ENCODE measurements at places on chromosomes 1 and 21.
A peak's percentile ranks its signal among the peaks of the same experiment; 100 is the strongest.

- H3K4me1 ChIP-seq = peaks cover 18% of the 10 kb centered on the region
- H3K36me3 ChIP-seq = no peaks in the 10 kb centered on the region
- DNase-seq = no peak
- no peaks in the 10 kb centered on the region for H3K27me3 ChIP-seq
Measured at GRCh38 chr1:44670751-44671640, 3.3 kb downstream of the TMEM53 start.

DNA sequence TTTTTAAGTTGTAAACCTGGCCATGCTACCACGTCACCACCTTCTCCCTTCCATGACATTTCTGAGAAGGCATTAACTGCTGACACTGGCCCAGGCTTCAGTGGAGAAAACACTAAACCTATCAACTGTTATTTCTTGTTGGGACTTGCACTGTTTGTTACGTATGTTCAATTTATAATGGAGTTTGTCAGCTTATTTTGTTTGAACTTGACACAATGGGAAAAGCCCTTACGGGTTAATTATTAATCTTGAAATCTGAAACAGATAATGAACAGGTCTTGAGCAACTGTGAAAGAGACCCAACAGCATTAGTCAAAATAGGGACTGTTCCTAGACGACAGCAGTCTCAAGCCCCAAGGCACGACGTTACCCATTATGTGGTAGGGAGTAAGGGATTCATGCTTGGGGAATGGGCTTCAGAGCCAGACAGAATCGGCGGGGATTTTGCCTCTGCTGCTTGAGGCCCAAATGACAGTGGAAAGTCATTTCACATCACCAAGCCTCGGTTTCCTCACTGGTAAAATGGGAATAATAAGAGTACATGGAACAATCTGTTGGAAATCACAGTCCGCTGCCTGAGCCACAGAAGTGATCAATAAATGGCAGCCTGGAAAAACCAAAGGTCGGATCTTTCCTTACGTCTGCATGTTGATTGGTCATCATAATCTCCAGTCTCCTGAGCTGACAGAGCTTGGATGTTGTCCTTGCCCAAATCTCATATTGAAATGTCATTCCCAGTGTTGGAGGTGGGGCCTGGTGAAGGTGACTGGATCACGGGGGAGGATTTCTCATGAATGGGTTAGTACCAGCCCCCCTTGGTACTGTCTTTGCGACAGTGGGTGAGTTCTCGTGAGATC is 44.5 kb downstream of the TIAM1 start:
- no peak for DNase-seq
- H3K27ac ChIP-seq = no peak overlapping the region
- H3K36me3 ChIP-seq = no peaks in the 10 kb centered on the region
- no peaks in the 10 kb centered on the region for H3K27me3 ChIP-seq
- no peaks in the 10 kb centered on the region for H3K4me1 ChIP-seq
- H3K4me3 ChIP-seq = no peak overlapping the region

GRCh38 chr1:48206371-48206770 is 16.1 kb upstream of the SLC5A9 start:
- H3K27ac ChIP-seq = no peak overlapping the region
- no peak for DNase-seq
- no peaks in the 10 kb centered on the region for H3K27me3 ChIP-seq
- no peaks in the 10 kb centered on the region for H3K4me1 ChIP-seq
- H3K4me3 ChIP-seq = no peak overlapping the region

DNA sequence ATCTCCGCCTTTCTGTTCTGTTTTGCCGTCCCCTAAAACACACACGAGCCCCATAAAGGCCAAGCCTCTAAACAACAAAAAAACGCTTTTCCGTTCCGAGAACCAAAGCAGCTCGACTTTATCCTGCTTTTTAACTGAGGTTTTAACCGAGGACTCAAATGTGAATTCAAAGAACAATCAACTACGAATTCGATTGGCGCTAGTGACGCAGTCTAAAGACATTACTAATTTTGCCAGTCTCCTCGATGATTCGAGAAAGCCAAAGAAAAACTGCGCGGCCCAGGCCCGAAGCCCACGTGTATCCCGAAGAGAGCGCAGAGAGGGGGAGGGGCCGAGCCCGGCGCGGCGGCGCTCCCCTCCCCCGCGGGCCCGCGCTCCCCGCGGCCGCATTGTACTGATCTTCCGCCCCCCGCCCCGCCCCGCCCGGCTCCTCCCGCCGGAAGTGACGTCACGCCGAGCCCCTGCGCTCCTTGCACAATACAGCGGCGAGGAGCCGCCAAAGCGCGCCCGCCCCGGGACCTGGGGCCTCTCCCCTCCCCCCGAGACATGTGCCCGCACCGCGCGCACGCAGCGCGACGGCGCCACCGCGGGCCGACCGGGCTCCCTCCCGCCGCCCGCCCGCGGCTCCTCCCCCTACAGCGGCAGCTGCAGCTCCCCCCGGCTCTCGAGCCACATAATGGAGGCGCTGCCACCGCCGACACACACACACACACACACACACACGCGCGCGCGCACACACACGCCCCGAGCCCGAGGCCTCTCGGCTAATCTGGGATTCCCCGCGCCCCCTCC is 1.4 kb downstream of the HNRNPU start:
- DNase-seq = peak; percentile 95
- peaks cover 4% of the 10 kb centered on the region for H3K4me1 ChIP-seq
- H3K27me3 ChIP-seq = peaks cover 2% of the 10 kb centered on the region

- no peak overlapping the region for H3K4me3 ChIP-seq
- no peak overlapping the region for H3K27ac ChIP-seq
- H3K4me1 ChIP-seq = peaks cover 2% of the 10 kb centered on the region
- DNase-seq = peak; percentile 75
Measured at GRCh38 chr1:6795661-6796060, 10.4 kb downstream of the CAMTA1 start.

DNA sequence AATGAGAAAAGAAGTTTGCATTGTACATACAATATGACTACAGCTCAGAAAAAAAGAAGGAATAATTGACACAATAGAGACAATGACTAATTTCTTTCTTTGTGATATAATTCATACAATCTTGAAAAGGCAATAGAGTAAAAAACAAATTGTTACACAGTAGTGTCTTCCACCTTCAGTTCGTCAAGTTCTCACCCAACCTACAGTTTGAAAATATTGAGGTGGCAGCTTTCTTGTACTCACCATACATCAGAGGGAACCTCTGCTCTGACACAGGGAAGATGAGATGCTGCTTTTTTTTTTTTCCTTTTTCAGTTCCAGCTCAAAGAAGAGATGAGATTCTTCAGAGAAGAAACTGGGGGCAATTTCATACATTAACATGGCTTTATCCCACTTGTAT is 173.2 kb downstream of the ATP6V1G3 start:
- no peak overlapping the region for H3K27ac ChIP-seq
- no peaks in the 10 kb centered on the region for H3K36me3 ChIP-seq
- H3K4me1 ChIP-seq = no peaks in the 10 kb centered on the region
- no peak for DNase-seq

GRCh38 chr1:117670976-117671780 is 65.3 kb downstream of the TENT5C start:
- no peaks in the 10 kb centered on the region for H3K4me1 ChIP-seq
- no peak for DNase-seq
- H3K36me3 ChIP-seq = no peaks in the 10 kb centered on the region
- H3K4me3 ChIP-seq = no peak overlapping the region

DNA sequence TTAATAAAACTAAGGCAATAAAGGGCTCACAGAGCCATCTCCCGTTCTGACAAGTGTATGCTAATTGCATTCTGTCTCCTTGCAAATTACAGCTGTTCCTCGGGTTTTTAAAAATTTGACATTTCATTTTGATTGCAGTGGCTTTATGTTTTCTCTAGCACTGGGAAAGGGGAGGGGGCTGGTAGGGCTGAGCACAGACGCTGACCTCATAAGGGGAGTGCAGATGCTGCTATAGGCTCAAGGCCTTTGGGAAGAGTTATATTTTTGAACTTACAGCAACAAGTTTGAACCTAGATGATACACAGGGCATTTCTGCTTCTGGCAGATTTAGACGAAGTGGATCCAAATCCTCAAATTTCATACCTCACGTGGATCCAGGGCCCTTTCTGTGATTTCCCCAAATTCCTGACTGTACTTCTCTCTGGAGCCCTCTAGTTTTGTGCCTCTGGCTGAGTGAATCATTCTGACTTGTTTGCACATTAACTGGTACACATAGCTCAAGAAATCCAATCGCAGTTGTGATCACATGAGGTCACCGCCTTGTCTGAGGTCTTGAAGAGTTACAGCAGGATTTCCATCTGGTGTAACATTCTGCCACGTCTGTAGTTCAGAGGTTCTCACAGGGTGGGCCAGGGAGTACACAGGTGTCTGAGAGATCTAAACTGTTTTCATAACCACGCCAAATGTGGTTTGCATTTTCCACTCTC is 230.3 kb downstream of the C1orf94 start:
- H3K27ac ChIP-seq = no peak overlapping the region
- H3K4me3 ChIP-seq = no peak overlapping the region
- no peaks in the 10 kb centered on the region for H3K27me3 ChIP-seq
- H3K4me1 ChIP-seq = no peaks in the 10 kb centered on the region
- DNase-seq = peak; percentile 81

- peaks cover 9% of the 10 kb centered on the region for H3K4me1 ChIP-seq
Measured at GRCh38 chr1:206708058-206708457, 23.4 kb downstream of the MAPKAPK2 start.

DNA sequence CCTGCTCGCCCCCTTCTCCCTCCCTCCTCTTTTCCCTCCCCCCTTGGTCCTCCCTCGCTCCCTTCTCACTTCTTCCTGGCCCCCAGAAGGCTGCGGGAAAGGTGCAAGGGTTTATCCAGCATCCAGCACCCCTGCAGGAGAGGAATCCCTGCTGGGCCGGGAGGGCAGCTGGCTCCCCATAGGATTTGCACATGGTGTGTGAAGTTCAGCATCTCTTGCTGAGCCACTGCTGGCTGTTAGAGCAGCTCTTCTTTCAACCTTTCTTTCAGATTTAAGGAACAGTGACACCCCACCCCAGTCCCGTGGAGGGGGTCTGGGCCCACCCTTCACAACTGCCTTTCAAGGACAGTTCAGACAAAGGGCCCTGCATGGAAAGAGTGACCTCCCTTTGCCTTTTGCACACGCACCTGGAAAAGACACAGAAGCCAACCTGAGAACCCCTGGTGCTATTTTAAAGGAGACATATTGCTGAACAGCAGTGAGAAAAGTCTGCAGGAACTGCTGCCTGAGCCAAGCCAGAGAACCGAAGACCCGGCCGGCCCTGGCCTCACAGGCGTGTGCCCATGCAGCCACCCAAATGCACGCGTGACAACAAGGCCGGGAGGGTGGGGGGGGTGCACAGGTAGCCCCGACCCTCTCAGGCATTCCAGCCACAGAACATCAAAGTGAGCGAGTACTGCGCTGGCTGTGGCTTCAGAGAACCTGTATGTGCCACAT is 66.6 kb downstream of the SLC37A1 start:
- H3K36me3 ChIP-seq = peaks cover 9% of the 10 kb centered on the region
- no peaks in the 10 kb centered on the region for H3K27me3 ChIP-seq
- no peak for DNase-seq
- H3K4me3 ChIP-seq = no peak overlapping the region

DNA sequence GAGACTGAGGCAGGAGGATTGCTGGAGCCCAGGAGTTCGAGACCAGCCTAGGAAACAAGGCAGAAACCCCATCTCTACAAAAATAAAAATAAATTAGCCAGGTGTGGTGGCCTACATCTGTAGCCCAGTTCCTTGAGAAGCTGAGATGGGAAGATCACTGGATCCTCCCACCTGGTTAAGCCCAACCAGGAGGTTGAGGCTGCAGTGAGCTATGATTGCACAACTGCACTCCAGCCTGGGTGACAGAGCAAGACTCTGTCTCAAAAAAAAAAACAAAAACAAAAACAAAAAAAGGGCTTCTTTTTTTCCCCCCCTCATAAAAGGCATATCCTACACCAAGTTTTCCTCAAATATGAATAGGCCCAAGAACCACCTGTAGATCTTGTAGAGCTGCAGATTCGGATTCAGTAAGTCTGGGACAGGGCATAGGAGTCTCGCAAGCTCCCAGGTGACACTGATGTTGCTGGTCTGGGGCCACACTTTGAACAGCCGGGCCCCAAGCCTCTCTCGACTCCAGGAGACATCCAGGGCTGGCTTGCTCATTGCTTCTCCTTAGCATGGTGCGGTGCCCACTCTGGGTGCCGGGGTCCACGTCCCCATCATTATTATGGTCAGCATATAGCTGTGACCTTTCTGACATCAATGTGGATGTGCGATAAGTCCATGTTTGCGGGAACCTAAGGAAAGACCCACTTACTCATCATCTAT is 22.1 kb upstream of the UMODL1 start:
- H3K27ac ChIP-seq = no peak overlapping the region
- H3K4me3 ChIP-seq = no peak overlapping the region
- H3K4me1 ChIP-seq = no peaks in the 10 kb centered on the region
- no peak for DNase-seq
- H3K36me3 ChIP-seq = no peaks in the 10 kb centered on the region

DNA sequence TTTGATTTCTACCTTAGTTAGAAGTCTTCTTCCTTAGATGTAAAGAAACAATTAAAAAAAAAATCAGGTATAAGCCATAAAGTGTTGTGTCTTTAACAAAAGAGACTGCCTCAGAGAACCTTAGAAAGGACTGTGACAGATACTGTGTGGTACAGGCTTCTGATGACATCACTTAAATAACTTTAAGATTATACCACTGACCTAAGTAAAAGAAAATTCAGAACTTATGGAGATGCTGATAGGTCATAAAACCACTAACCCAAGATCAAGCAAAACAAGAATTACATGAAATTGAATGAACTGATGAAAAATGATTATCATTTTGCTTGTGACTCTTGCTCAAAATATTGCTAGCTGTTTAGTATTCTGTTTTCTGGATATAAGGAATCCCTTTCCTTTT is 220.8 kb downstream of the NRIP1 start:
- H3K4me3 ChIP-seq = no peak overlapping the region
- H3K27ac ChIP-seq = no peak overlapping the region
- H3K27me3 ChIP-seq = no peaks in the 10 kb centered on the region
- H3K4me1 ChIP-seq = no peaks in the 10 kb centered on the region
- peak; percentile 47 for DNase-seq

DNA sequence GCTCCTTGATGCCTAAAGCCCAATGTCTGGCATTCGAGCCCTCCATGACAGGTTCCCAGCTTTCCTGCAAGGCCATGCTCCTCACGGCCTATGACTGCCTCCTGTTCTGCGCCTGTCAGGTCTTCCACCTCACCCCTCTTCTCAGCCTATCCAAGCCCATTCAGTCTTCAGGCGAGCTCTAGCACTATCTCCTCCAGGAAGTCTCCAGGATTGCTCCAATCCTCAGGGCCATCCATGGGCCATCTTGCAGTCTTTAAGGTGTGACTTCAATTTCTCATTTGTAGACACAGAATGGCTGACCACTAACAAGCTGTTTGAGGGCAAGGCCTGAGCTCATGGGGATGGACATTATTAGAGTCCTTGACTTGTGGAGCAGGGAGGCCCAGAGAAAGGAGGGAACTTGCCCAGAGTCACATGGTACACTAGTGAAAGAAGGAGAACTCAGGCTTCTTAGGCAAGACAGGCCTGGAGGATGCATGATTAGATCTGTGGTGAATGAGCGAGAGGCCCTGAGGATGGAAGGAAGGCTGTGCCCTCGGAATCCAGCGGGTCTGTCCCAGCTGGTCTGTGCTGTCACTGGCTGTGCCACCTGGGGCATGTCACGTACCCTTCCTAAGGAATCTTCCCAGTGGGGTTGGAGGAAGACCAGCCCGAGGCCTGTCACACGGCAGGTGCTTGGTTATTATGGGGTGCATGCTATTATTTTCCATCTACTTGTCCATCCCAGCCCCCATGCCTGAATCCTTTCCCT is 1.2 kb upstream of the ACOT11 start:
- H3K27ac ChIP-seq = no peak overlapping the region
- peaks cover 39% of the 10 kb centered on the region for H3K4me1 ChIP-seq
- H3K4me3 ChIP-seq = no peak overlapping the region
- H3K36me3 ChIP-seq = no peaks in the 10 kb centered on the region
- peak; percentile 9 for DNase-seq

GRCh38 chr1:9714257-9714718 is 62.8 kb downstream of the PIK3CD start:
- H3K27me3 ChIP-seq = no peaks in the 10 kb centered on the region
- DNase-seq = peak; percentile 50
- H3K36me3 ChIP-seq = no peaks in the 10 kb centered on the region
- no peak overlapping the region for H3K4me3 ChIP-seq
- peaks cover 13% of the 10 kb centered on the region for H3K4me1 ChIP-seq
